ENCODE measurements at places on chromosomes 3 and 15. TPM values are rescaled to one million over a fixed set of nuclear protein-coding genes. Genes with fewer than 3 reads are reported as not detected.

DNA sequence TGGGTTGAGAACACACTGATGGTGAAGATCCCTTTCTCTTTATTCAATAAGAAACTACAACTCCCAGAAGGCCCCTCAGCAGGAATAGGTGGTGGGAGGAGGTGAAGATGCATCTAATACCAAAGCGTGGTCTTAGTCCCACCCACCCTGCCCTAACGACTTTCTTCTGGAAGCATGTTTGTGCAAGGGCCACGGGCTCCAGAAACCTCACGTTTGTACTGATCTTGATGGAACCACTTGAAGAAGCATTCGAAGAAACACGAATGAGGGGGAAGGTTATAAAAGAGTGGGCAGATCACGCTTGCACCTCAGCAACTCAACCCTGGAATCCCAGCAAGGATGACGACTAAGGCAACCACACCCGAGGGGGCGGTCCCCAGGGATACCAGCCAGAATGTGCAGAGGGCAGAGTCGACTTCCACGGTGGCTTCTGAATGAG, 10.6 kb upstream of the SLC25A36 start:
- no peaks in the 10 kb centered on the region for H3K36me3 ChIP-seq
- no peak for DNase-seq
- no peak overlapping the region for H3K4me3 ChIP-seq
- H3K27me3 ChIP-seq: peaks cover 24% of the 10 kb centered on the region

NEO1 gene
- total RNA-seq: 5.8 TPM

DNA sequence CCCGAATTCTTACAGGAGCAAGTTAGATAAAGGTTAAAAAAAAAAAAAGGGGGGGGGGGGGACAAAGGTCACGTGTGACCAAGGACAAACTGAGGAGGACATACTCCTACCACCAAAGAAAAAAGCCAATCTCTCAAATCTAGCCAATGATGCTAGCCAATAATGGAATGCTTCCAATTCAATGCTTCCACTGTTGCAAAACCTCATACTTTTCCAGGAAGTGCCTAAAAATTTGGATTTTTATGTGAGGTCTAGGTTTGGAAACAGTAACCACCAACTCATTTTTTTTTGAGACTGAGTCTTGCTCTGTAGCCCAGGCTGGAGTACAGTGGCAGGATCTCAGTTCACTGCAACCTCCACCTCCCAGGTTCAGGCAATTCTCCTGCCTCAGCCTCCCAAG, 11.4 kb downstream of the MSL2 start:
- no peaks in the 10 kb centered on the region for H3K27me3 ChIP-seq
- no peak overlapping the region for H3K27ac ChIP-seq
- peaks cover 70% of the 10 kb centered on the region for H3K4me1 ChIP-seq
- no peak for DNase-seq
- no peak overlapping the region for H3K4me3 ChIP-seq

NPAP1 gene
- total RNA-seq: not detected

KY gene
- total RNA-seq: not detected

ILDR1 gene
- total RNA-seq: 0.17 TPM

IQCF5 gene
- total RNA-seq: not detected
